IMR-90 (cell line): ENCODE measurements at places on chromosomes 5 and 9. TPM values are rescaled to one million over a fixed set of nuclear protein-coding genes. Genes with fewer than 3 reads are reported as not detected.
A peak's percentile ranks its signal among the peaks of the same experiment; 100 is the strongest.

GRCh38 chr5:59785676-59786333 lies 107.7 kb downstream of the PDE4D start:
- DNase-seq, result no peak

MED10 gene
- 9.1 and 15.6 TPM in 2 replicates for total RNA-seq

IRX2 gene
- total RNA-seq, result 0.36 and 0.56 TPM in 2 replicates

DNA sequence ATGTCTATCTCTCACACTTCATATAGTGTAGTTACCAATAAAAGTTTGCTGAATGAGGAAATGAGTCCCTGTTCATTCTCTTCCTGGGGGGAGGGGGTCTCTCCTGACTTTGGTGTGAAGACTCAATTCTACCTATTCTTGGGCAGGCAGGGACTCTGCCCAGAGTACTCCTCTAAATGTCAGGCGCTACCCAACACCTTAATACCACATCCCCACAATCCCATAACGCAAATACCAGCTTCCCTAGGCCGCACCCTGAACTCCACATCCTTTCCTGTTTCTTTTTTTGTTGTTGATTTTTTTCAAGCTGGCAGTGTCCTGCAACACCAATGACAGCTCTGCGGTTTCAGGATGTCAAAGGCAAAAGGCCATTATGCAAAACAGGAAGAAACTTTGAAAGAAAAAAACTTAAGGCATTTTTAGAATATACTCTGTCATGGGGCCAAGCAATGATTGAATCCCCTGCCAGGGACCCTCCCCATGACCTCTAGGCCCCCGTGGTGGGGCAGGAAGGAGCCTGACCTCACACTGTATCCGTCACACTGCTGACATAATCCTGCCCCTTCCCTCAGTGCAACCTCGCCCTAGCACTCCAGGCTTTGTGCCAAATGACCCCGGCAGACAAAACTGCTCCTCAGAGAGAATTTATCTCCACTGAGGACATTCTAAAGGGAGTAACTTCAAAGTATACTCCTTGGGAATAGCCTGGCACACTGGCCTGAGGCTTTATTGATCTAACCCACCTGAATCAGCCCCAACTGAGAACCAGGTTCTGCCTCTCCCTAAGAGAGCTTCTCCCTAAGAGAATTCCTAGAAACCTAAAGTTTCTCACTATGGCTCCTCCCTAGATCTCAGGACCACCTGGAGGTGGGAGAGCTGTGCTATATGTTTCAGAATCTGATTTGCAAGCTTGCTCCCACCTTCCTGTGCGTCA lies 8.0 kb downstream of the B4GALT1 start:
- peak; percentile 35 for DNase-seq

CERCAM gene
- total RNA-seq, result 15.1 and 16.1 TPM in 2 replicates

DNA sequence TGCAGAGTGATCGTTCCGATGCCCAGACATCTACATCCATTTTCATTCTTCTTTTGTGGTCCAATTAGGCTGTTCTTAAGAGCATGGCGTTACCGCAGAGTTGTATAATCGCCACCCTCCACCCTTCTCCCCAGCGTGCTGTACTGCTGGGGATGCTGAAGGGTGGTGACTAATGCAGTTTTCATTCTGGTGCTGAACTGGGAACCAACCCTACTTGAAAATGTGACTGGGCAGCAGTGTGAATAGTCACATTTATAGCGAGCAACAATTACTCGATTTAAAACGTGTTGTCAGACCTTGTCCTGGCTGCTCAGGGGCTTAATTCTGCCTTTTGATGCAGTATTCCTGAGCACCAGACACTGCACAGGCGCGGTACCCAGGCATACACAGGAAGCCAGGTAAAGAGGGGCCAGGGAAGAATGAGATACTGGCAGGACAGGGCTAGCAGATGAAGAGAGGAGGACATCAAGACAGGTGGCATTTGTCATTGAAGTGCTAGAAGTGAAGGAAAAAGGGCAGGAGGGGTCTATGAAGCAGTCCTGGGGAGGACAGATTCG lies 719 bp upstream of the ISCA1 start:
- DNase-seq, result peak; percentile 88

DNA sequence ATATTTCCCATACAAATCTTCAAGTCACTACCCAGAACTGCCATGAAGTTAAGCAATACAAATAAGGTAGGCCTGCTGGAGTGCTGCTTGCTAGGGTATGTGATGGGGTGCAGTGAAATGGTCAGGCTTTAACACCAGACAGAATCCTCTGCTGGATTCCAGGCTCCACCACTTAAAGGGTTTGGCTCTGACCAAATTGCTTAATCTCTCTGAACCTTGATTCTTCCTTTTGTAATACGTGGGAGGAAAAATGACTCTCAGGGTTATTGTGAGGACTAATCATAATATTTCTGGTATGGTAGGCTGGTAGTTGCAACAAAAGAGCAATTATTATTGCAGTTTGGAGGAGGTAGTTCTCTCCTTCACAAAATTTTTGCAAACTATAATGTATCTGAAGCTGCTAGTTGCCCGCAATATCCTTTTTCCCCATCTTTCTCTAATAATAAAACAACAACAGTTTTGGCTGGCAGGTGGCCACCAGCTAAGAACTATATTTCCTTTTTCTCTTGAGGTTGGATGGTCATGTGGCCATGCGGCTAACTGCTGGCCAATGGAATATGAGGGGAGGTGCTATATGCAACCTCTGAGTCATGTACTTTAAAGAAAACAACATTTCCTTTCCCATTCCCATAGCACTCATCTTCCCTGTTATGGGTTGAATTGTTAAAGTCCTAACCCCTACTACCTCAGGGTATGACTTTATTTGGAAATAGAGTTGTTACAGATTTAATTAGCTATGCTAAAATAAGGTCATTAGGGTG lies 44.1 kb downstream of the CCL28 start:
- DNase-seq, result peak; percentile 4

- no peak for DNase-seq
Observed at GRCh38 chr9:124014956-124015660, 3.5 kb downstream of the LHX2 start.

HAPLN1 gene
- under 0.01 and 0.56 TPM in 2 replicates for total RNA-seq

GRCh38 chr5:171601266-171601881 lies 181.9 kb downstream of the FGF18 start:
- no peak for DNase-seq

- no peak for DNase-seq
Observed at GRCh38 chr9:2321523-2322148, 300.0 kb upstream of the VLDLR start.

ENTREP1 gene
- not detected in 2 replicates for total RNA-seq

DNA sequence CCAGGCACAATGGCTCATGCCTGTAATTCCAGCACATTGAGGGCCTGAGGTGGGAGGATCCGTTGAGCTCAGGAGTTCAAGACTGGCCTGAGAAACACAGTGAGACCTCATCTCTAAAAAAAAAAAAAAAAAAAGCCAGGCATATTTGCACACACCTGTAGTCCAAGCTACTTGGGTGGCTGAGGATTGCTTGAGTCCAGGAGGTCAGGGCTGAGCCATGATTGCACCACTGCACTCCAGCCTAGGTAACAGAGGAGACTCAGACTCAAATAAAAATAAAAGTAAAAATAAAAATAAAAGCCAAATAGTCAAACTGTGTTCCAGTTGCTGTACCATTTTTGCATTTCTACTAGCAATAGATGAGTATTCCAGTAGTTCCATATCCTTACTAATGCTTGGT lies 616.0 kb downstream of the KIF4B start:
- no peak for DNase-seq

DNA sequence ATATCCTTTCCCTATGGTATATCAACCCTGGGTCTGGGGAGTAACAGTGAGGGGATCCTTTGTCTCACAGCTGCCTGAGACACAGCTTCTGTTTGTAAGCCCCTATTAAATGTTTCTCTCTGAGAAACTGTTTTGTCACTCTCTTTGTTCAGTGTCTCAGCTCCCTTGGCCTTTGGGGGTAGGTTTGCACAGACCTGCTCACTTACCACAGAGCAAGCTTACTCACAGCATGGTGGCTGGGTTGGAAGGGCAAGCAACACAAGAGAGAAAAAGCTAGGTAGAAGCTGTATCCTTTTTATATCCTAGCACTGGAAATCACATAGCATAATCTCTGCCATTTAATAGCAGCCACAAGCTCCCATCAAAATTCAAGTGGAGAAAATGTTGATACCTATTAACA lies 4.5 kb downstream of the BAAT start:
- DNase-seq, result no peak

- no peak for DNase-seq
Observed at GRCh38 chr9:109846776-109847175, 66.8 kb downstream of the PALM2AKAP2 start.

OR1J1 gene
- not detected in 2 replicates for total RNA-seq

DNA sequence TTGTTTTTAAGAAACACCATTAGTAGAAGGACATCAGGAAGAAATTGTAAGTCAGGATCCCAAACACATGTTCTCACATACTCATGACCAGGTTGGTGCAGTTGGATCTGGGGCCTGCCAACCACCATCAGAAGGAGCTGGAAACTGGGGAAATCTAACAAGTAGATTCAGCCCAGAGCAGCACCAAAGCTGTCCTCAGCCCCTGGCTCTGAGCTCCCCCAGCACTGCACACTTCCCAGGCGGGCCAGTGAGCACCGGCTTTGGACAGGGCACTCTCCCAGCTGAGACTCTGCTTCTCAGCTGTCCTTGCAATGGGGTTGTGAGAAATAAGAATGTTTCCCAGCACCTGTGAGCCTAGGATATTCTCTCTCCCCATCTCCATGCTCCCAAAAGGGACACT lies 162.5 kb downstream of the PAX5 start:
- no peak for DNase-seq

GRCh38 chr9:136228107-136228875 lies 17.3 kb downstream of the QSOX2 start:
- DNase-seq, result peak; percentile 89

- no peak for DNase-seq
Observed at GRCh38 chr9:95087659-95088242, 229.8 kb downstream of the FANCC start.

TRIM52 gene
- 2.3 and 3.9 TPM in 2 replicates for total RNA-seq

GRCh38 chr9:114098021-114098935 lies 814 bp downstream of the KIF12 start:
- no peak for DNase-seq

DNA sequence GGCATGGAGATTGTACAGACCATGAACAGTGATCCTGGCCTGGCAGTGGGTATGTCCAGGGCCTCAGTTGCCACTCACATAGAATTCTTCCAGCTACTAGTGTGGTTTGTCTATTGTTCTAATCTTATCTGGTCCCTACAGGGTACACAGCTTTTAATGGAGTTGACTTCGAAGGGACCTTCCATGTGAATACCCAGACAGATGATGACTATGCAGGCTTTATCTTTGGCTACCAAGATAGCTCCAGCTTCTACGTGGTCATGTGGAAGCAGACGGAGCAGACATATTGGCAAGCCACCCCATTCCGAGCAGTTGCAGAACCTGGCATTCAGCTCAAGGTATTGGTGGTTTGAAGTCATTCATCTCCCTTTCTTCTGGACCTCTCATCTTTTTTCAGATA lies 43.8 kb downstream of the THBS4 start:
- DNase-seq, result no peak

DNA sequence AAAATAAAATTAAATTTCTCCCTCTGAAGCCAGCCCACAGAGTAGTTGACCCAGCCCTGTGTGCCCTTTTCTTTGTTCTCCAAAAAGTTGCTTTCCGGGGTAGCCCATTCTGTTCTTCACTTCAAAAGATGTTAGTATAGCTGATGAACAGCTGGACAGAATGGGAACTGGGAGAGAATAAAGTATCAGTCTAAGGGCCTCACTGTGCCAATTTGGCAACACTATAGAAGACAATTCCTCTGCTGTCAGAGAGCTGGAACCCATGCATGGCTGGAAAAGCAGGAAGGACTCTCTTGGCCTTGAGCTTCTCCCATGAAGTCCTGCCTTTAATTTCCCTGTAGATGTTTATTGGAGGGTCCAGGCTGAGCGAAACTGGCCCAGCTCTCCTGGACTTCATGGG lies 11.0 kb upstream of the TNFSF8 start:
- no peak for DNase-seq

DNA sequence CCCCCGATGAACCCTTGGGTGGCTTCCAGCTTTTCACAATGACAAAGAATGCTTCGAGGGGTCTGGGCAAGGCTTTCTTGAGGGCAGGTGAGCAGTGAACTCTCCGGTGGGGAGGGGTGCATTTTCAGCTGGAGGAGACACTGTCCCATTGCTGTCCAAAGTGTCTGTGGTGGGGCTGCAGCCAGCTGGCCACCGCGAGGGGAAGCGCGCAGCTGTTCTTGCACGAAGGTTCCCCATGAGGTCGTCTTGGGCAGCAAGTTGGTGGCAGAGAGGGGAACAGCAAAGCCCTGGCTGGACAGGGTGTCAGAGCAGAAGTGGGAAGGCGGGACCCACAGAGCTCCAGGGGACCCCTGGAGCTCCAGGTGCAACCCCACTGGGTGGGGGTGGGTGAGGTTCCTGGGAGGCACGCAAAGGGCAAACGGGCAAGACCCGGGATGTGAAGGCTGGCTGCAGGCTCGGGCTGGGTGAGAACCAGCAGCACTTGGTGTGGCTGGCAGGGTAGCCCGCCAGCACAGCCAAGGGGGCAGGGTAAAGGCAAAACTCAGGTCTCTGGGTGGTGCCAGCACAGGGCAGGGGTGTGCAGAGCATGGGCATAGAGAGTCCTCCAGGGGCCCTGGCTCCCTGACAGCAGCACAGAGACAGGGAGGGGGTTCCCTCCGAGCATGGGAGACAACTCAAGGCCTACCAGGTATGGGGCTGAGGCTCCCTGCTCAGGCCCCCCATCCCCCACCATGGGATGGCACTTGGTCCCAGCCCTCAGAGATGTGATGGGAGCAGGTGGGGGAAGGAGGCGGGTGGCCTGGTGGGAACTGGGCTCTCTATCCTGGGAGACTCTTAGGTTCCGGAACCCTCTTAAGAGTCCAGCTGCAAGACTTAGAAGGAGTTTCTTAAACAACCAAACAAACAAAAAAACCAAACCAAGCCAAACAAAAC lies 26.6 kb downstream of the TSPAN17 start:
- DNase-seq, result no peak

DNA sequence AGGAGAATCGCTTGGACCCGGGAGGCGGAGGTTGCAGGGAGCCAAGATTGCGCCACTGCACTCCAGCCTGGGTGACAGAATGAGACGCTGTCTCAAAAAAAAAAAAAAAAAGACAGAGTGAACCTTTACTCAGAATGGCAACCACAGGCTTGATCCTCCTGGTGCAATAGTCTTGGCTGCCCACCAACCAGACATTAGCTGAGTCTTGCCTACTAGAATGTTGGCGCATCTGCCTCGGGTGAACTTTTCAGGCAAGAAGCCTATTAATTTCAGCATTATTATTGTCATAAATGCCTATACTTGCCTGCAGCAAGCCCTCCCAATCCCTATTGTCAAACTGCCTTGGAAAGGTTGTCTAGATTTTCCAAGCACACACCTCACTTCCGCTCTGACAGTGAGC lies 4.2 kb downstream of the SERINC5 start:
- DNase-seq, result peak; percentile 40

DNA sequence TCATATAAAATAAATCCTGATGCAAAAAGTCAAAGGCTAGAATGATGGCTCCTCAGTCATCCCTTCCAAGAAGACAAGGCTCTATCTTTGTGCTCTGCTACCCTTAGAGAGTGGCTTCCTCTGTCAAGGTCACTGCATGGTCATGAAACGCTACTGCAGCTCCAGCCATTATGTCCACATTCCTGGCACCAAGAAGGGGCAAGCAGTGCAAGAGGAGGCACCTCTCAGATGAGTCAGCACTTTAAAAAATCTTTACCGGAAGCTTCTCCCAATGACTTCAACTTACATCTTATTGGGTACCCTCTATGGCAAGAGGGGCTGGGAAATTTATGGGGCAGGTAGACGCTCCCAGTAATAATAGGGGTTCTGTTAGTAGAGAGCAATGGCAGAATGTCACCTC lies 129.5 kb upstream of the CPEB4 start:
- DNase-seq, result no peak

ANKRD18B gene
- 13.4 and 14.7 TPM in 2 replicates for total RNA-seq
